ENCODE measurements at places on chromosomes 3 and 15.

GRCh38 chr3:31917303-31918005 is 63.6 kb downstream of the OSBPL10 start:
- no peak for DNase-seq

- DNase-seq = no peak
Observed at GRCh38 chr3:132317229-132317948, at the start of gene ACP3. TSS of gene ACP3 (plus strand) at chr3:132317407. CDS start at chr3:132317457, 50 bp downstream.

DNA sequence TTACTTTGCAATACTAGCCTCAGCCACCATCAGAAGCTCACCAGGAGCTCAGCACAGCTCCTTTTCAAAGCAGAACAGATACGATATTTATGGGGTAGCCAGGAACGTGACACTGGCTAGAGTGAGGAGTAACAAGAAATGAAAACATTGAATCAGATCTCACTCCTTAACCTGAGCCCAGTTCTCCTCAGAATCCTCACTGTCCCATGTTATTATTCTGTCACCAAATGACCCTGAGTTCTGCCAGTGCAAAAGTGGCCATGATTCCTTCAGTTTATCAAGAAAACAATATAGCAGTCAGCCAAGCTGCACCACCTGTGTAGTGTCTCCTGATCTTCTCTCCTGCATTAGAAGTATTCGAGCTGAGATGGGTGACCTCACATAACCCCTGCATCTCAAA is 956.7 kb downstream of the TUSC7 start:
- DNase-seq = no peak

DNA sequence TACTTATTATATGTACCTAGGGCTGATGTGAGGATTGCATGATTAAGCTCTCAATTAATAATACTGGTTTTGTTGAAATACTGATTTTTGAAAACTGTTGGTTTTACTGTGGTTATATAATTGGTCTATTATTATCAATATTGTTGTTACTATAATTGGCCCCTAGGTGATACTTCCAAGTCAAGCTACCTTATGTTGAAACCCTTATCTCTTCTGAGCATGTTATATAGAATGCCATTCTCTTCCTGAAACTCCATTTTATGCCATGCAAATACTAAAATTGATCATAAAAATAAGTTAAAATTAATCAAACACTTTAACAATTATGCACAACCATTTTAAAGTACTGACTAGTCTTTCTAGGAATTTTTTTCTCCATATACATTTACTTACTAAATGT is 46.1 kb downstream of the BBS4 start:
- no peak for DNase-seq

GRCh38 chr15:92158426-92158825 is 235.3 kb upstream of the ST8SIA2 start:
- DNase-seq = no peak

GRCh38 chr3:63970631-63971475 is 52.4 kb downstream of the PSMD6 start:
- DNase-seq = no peak

- DNase-seq = peak; percentile 8
Observed at GRCh38 chr3:183108001-183108449, 8.7 kb upstream of the MCCC1 start.

DNA sequence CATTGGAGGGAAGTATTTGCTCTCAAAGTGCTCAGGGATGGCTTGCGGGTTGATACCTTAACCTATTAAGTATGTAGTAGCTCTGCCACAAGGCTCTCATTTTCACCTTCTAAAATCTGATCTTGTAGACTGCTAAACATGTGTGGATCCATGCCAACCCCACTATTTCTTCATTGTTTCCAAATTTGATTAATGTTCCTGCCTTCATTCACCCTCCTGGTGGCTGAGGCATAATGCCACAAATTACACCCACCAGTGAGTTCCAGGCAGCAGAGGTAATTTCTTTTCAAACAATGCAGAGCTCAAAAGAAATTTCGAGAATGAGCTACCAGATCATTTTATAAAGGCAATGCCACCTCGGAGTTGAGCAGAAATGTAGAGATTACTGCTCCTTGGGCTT is 71.0 kb downstream of the EDEM1 start:
- DNase-seq = no peak

DNA sequence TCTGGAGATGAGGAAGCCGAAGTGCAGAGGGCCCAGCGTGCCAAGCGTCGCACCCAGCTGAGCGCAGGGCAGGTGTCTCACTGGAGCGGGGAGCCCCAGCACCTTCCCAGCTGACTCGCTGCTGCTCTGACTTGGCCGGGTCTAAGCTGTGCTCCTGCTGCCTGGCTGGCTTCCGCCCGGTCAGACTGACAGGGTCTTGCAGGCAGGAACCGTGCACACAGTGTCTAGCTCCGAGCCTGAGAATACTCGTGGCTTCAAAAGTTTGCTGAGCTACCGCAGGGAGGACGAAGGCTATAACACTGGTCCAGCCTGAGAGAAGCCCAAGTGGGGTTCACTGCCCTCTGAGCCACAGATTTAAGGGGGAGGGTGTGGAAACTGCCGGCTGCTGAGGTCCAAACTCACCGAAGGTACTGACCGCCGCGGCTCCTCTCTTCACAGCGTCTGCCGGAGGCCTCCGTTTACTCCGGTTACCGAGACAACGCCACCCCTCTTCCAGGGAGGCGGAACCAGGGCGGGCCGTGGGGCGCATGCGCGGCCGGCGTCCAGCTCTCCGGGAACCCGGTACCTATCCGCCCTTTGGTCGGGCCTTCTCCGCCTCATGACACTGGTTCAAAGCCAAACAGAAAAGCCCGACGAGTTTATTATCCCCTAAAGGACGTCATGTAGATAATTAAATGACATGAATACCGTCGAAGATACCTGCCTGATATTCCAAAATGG is at the start of gene CFAP44:
Gene CFAP44 (minus strand): TSS at position 443 of the 720 bp plus-strand sequence. CDS start 7,829 bp downstream, outside the sequence.
- DNase-seq = no peak

- no peak for DNase-seq
Observed at GRCh38 chr15:73212424-73212823, 156.3 kb downstream of the HCN4 start.

Measured in SHP77 treated with DMSO at 0.1 percent for 48 hours (cell line).